ENCODE measurements at places on chromosomes 3 and 15.
A peak's percentile ranks its signal among the peaks of the same experiment; 100 is the strongest.

DNA sequence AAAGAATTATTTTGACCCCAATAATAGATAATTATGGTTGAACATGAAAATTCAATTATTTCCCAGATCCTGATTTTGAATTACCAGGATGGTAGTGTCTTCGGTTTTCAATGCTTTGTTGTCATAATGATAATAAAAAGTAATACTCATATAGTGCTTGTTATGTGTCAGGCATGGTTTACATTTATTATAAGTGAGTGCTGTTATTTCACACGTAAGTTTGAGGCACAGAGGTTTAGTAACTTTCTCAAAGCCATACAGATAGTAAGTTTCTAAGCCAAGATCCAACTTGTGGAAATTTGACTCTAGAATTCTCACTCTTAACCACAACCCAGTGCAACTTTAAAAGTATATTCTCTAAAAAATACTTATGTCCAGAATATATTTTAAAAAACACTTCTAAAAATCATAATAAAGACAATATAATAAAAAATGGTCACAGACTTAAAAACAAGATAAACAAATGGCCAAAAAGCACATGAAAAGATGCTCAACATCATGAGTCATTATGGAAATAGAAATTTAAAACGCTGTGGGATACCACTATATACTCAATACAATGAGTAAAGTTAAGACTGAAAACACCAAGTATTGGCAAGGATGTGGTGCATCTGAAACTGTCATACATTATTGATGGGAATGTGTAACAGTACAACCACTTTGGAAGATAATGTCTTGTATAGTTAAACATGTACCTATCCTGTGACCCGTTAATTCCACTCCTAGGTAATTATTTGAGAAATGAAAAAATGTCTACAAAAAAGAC is 45.2 kb downstream of the SPRED1 start:
- H3K4me1 ChIP-seq, result peaks cover 85% of the 10 kb centered on the region
- peaks cover 30% of the 10 kb centered on the region for H3K36me3 ChIP-seq

DNA sequence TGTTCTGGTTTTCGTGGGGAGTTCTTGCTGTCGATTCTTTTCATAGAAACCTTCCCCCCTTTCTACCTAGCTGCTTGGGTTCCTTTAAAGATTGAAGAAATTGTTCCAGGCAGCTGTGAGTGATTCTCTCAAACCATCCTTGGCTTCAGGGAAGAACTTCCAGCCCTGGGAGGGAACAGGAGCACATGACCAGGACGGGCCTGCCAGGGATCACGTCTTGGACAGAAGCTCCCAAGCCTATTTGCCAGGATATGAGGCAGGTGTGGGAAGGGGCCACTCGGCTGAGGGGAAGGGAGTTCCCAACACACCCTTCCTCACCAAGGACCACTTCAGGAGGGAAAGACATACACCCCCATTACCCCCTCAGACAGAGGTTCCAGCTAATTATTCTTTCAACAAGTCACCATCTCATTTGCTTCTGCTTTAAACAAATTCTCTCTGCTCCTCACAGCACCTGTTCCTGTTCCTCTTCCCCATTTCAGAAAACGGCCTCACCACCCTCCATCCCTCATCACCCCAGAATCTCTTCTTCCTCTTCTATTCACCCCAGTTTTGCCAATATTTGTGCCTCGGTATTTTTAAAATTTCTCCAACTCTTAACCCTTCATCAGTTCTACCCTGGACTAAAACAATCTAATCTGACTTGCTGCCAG is 62.5 kb downstream of the WHAMM start:
- H3K4me3 ChIP-seq, result no peak overlapping the region
- H3K36me3 ChIP-seq, result no peaks in the 10 kb centered on the region
- DNase-seq, result no peak
- H3K27me3 ChIP-seq, result peaks cover 23% of the 10 kb centered on the region

DNA sequence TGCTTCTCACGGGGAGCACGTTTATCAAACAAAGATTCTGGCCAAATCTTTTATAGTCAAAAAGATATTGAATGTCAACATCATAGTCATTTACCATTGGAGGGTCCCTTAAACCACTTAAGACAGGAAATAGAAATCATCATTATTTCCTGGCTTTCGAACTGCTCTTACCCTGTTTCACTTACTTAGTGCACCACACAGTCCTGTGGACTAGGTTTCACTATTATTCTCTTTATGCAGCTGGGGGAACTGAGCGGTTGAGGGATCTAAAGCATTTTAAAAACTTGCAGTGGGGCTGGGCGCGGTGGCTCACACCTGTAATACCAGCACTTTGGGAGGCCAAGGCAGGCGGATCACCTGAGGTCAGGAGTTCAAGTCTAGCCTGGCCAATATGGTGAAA is 13.7 kb upstream of the TPRG1 start:
- no peaks in the 10 kb centered on the region for H3K4me1 ChIP-seq
- no peak overlapping the region for H3K4me3 ChIP-seq
- peaks cover 25% of the 10 kb centered on the region for H3K27me3 ChIP-seq
- H3K27ac ChIP-seq, result no peak overlapping the region

DNA sequence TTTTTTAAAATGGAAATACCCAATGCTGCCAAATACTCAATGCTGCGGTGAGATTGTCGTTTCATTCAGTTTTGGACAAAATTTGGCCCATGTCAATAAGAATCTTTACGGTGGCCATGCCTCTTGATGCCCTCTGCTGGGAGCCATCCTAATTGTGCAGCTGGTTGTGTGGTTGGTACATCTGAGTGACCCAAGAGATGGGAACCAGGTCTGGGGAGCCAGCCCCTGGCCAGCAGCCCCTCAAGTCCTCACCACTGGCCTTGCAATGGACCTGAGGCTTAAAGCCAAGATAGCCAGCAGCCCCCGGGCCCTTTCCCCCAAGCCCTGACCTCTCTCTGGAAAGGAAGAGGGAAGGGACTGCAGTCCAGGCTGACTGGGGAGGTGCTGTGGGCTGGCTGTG is 36.4 kb upstream of the ESYT3 start:
- H3K27me3 ChIP-seq, result no peaks in the 10 kb centered on the region
- H3K4me1 ChIP-seq, result no peaks in the 10 kb centered on the region

DNA sequence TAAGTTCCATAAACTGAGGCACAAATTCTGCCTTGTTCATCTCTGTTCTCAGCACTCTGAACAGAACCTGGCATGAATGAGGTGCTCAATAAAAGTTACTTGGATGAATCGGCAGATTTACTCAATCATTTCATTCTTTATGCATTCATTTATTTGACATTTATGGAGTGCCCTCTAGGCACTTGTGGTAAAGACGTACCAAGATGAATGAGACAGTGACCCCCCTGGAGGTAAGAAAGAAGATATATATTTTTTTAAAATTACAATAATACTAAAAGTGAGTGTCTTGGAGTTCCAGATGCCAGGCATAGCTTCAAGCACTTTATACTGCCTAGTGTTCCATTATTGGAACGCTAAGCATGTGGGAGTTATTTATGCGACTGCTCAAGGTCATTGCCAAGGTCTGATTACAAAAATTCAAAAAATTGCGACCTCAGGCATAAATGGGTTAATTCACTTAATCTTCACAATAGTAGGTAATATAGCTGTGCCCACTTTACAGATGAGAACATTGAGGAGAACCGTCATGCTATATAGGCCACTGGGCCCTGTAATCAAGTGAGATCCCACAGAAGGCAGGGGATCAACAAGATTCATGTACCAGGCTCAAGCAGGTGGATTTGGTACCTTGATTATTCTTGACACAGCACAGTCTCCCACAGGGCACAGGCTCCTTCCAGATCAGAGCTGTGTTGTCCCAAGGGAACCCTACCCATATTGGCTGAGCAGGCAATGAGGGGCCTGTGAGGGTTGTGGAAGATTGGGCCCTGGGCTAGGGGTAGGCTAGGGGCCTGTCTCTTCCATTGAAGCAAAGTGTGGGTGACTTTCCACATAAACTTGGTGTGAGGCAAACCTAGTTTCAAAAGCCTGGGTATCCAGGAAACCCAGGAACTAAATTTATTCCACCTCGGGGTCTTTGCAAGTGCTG is 10.7 kb downstream of the XIRP1 start:
- H3K4me3 ChIP-seq, result peak overlapping the region; percentile 73
- H3K27me3 ChIP-seq, result peaks cover 6% of the 10 kb centered on the region

GRCh38 chr15:62122249-62122648 is 42.8 kb downstream of the C2CD4B start:
- H3K36me3 ChIP-seq, result no peaks in the 10 kb centered on the region
- H3K27ac ChIP-seq, result no peak overlapping the region
- no peak for DNase-seq
- H3K4me3 ChIP-seq, result no peak overlapping the region

DNA sequence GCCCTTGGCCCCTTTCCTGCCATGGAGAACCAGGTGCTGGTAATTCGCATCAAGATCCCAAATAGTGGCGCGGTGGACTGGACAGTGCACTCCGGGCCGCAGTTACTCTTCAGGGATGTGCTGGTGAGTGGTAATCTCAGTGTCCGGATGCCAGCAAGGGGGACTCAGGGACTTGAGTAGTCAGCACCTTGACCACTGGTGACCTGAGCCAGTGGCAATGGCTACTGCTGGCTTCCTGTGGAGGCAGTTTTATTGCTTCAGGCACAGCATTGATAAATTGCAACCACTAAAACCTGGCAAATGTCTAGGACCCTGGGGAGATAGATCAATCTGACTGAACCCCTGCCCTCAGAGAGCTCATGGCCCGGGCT is 830 bp downstream of the MAP2K5 start:
- H3K4me1 ChIP-seq, result peaks cover 43% of the 10 kb centered on the region
- no peak for DNase-seq
- H3K4me3 ChIP-seq, result peak overlapping the region; percentile 96

GRCh38 chr15:100234158-100235029 is 107.4 kb downstream of the ADAMTS17 start:
- no peak overlapping the region for H3K4me3 ChIP-seq
- H3K27me3 ChIP-seq, result no peaks in the 10 kb centered on the region
- no peak for DNase-seq
- peaks cover 7% of the 10 kb centered on the region for H3K36me3 ChIP-seq
- no peak overlapping the region for H3K27ac ChIP-seq
- H3K4me1 ChIP-seq, result no peaks in the 10 kb centered on the region

GRCh38 chr3:107847791-107848190 is 243.0 kb downstream of the CD47 start:
- DNase-seq, result no peak
- no peaks in the 10 kb centered on the region for H3K36me3 ChIP-seq
- H3K4me1 ChIP-seq, result peaks cover 23% of the 10 kb centered on the region

- H3K4me3 ChIP-seq, result peak overlapping the region; percentile 86
- DNase-seq, result no peak
- H3K36me3 ChIP-seq, result peaks cover 13% of the 10 kb centered on the region
- peak overlapping the region; percentile 99 for H3K27ac ChIP-seq
Observed at GRCh38 chr3:136753326-136753939, 1.3 kb upstream of the STAG1 start.

DNA sequence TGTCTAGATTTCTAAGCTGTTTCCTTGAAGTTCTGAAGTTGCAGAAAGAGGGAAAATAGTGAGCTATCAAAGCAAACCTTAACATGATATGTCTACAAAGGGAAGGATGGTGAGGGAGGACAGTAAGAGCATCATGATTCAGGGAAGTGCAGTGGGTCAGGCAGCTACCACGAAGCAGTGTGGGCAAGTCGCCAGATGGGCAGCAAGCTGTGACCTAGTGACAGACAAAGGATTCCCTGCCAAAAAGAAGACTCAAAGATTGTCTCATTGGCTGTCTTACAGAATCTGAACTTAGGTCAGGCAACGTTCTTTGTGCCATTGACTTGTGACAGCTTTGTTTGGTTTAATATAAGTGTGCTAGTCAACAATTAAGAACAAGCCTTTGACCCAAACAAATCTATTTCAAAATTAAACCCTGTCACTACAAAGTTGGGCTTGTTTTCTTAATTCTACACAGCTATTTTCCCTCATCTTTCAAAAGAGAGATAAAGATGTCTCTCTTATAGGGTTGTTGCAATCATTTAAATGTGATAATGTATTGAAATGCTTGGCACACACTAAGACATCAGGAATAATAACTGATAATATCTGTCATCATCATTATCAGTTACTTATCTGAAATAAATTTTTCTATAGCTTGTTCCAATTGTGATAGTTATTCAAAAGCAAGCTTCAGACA is 153.3 kb downstream of the ECT2 start:
- no peak overlapping the region for H3K4me3 ChIP-seq
- no peaks in the 10 kb centered on the region for H3K4me1 ChIP-seq
- DNase-seq, result no peak
- peaks cover 5% of the 10 kb centered on the region for H3K27me3 ChIP-seq

DNA sequence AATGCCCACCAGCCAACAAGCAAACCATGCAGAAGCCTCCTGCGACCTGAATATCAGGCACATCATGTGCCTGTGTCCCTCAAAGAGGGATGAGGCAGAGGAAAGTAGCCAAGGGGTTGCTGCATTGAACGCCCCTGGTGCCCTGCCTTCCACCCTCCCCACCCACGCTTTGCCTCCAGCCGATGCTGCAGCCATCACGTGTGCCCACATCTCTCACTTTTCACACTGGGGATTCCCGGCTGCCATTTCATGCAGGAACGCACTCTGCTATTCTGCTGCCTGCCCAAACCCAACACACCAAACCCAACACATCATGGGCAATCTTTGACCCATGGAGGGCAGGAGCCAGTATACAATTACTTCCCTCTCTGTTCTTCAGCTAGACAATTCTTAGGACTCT is 462.2 kb upstream of the PROK2 start:
- H3K4me1 ChIP-seq, result no peaks in the 10 kb centered on the region
- H3K27me3 ChIP-seq, result peaks cover 32% of the 10 kb centered on the region
- no peak overlapping the region for H3K4me3 ChIP-seq
- H3K36me3 ChIP-seq, result no peaks in the 10 kb centered on the region
- H3K27ac ChIP-seq, result no peak overlapping the region

DNA sequence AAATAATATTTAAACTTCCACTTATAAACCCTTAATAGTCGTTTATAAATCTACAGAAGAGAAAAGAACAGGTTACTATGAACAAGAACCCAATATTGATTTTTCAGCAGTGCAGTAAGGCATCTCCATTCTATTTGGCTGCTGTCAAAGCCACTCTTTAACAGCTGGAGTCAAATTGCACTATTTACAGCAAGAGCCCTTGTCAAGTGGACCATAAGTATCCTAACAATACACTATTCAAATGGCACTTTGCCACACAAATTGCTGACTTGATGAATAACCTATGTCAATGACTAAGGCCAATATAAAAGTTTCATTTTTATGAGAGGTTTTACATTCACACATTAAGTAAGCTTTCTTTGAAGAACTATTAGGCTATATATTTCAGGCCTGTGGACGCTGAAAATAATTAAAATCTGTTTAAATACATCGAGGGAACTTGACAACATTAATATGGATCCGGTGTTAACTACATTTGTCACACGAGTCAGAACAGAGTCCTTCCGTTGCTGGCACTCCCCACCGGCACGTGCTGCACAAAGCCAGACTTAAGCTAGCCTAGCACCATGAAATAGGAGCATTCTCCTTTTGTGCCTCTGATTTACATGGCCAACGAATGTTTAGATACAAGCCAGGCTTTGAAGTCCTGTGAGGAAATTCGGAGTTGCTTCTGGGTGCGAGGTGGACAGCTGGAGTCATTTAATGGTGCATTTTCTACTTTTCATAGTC is 100.5 kb downstream of the WDR72 start:
- H3K36me3 ChIP-seq, result 0 out of 2 replicates have a peak, but pooled peaks cover 4% of the 10 kb centered on the region
- H3K27me3 ChIP-seq, result no peaks in the 10 kb centered on the region
- no peak overlapping the region for H3K27ac ChIP-seq
- H3K4me1 ChIP-seq, result no peaks in the 10 kb centered on the region
- H3K4me3 ChIP-seq, result no peak overlapping the region
- no peak for DNase-seq

GRCh38 chr3:118262800-118263402 is 771.7 kb downstream of the IGSF11 start:
- no peak overlapping the region for H3K27ac ChIP-seq
- no peaks in the 10 kb centered on the region for H3K27me3 ChIP-seq
- H3K4me3 ChIP-seq, result no peak overlapping the region
- H3K36me3 ChIP-seq, result no peaks in the 10 kb centered on the region
- no peaks in the 10 kb centered on the region for H3K4me1 ChIP-seq
- DNase-seq, result no peak

Data from HFFc6 (cell line).